K562 (cell line): ENCODE measurements at places on chromosomes 6 and 20. TPM values are rescaled to one million over a fixed set of nuclear protein-coding genes. Genes with fewer than 3 reads are reported as not detected.

GRCh38 chr20:50826121-50826520 is 31.3 kb downstream of the BCAS4 start:
- DNase-seq, result no peak

- DNase-seq, result no peak
Observed at GRCh38 chr6:44407951-44408670, 20.6 kb downstream of the CDC5L start.

The FAM184A gene
- total RNA-seq, result 9.5 and 13.6 TPM in 2 replicates

DNA sequence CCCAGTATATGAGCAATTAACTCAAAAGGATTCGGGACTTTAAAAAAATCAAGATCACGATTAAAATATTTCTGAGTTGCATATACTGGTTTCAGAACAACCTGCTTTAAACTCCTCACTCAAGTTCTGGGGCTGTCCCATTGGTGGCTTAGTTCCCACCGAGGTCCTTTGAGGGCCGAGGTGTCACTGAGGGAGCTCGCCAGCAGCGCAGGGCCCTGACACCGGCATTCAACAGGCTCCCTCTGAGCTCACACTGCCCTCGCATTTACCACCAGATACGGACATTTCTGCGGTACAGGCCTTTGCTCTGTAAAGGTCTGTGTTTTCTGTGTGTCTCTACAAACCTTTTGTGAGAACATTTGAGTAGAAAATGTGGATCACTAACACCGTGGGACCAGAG is 24.4 kb upstream of the BNIP5 start:
- no peak for DNase-seq

The HTR1E gene
- not detected in 2 replicates for total RNA-seq

- DNase-seq, result no peak
Observed at GRCh38 chr6:98002678-98003077, 719.7 kb upstream of the MMS22L start.

DNA sequence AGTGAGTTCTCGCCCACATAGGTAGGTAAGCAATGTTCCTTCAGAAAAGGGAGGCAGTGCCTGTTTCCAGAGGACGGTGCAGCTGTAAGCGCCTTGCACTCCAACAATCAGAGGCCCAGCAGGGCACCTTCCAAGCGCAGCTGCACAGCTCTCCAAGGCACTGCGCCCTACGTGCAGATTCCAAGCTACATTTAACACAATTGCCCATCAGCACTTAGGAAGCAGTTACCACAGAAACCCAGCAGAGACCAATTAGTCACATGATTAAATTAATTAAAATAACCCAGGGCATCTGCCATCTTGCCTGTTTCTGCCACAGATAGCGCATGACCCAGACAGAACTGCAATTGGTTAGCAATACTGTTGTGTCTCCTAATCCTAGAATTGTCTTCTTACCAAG is 65.5 kb downstream of the SOBP start:
- DNase-seq, result no peak

The OR2J3 gene
- total RNA-seq, result not detected in 2 replicates

The SKIC2 gene
- 88.4 and 94.6 TPM in 2 replicates for total RNA-seq

The BIRC7 gene
- total RNA-seq, result 0.18 and 0.27 TPM in 2 replicates

GRCh38 chr20:46222521-46223007 is 85.7 kb downstream of the CDH22 start:
- DNase-seq, result no peak

The DPPA5 gene
- not detected in 2 replicates for total RNA-seq

DNA sequence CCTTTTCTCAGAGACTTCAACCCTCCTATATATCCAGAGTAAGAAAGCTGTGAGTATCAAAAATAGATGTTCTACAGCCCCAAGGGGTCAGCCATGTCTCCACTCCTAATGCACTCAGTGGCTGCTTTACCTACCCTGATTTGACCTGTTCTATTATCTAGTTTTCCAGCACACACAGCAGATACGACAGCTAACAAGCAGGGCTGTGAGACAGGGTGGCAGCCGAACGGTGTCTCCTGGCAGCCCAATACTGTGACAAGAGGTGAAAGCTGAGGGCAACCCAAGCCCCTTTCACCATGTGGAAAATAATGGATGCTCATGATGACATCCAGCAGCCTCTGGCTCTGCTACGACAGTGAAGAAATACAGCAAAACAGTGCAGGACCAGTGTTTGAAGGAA is 67.9 kb downstream of the KIF13A start:
- DNase-seq, result no peak

DNA sequence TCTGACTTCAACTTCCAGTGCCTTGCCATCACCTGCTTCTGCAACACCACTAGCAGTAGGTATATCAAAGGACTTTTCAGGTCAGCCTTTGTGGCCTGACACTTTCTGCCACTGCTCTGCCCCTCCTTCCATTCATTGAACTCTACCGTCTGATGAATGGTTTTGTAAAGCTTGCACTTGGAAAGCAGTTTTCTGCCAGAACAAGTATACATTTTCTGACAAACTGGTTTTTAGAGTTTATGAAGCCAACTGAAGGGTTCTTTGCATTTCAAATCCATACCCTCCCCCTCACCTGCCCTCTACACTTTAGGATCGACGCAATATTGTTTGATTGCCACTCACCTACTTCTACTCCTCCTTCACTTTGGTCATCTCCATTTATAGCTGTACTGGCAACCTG is 603.1 kb downstream of the HACE1 start:
- DNase-seq, result no peak

GRCh38 chr6:36139991-36140710 is 9.8 kb downstream of the MAPK13 start:
- DNase-seq, result peak; percentile 16

The CDC25B gene
- total RNA-seq, result 31.4 and 35.7 TPM in 2 replicates

- DNase-seq, result no peak
Observed at GRCh38 chr6:90079560-90080490, 185.6 kb downstream of the GJA10 start.
